Activated CD8-positive, alpha-beta memory T cell treated with anti-CD3 and anti-CD28 coated beads for 48 hours (primary cell): ENCODE measurements at places on chromosomes 16 and 17.

DNA sequence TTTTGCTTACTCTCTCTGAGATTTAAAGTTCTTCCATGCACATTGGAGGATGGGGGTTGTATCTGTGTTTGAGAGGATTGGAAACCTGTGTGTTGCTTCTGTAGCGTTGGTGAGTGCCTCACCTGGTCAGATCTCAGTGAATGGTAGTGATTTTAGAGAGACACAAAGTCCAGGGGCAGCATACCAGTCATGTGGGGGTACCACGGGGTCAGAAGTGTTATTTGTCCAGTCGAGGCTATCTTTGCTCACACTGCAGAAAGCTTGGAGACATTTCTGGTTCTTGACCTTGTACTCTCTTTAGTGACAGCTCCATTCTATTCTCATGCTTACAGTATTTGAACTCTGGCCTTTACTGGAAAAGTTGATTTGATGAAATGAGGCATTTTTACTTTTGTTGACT lies 23.7 kb downstream of the PRKAR1A start:
- DNase-seq = no peak

GRCh38 chr16:1472974-1473373 lies 1.9 kb downstream of the CLCN7 start:
- no peak for DNase-seq

- DNase-seq = no peak
Measured at GRCh38 chr16:9818702-9819101, 363.5 kb downstream of the GRIN2A start.

- DNase-seq = no peak
Measured at GRCh38 chr17:67412032-67412431, 35.0 kb downstream of the PITPNC1 start.

GRCh38 chr16:77874347-77874746 lies 86.0 kb downstream of the VAT1L start:
- DNase-seq = no peak

- DNase-seq = no peak
Measured at GRCh38 chr16:29665294-29666077, 2.4 kb downstream of the SPN start.

- DNase-seq = no peak
Measured at GRCh38 chr16:125011-125410, 13.5 kb downstream of the NPRL3 start.

DNA sequence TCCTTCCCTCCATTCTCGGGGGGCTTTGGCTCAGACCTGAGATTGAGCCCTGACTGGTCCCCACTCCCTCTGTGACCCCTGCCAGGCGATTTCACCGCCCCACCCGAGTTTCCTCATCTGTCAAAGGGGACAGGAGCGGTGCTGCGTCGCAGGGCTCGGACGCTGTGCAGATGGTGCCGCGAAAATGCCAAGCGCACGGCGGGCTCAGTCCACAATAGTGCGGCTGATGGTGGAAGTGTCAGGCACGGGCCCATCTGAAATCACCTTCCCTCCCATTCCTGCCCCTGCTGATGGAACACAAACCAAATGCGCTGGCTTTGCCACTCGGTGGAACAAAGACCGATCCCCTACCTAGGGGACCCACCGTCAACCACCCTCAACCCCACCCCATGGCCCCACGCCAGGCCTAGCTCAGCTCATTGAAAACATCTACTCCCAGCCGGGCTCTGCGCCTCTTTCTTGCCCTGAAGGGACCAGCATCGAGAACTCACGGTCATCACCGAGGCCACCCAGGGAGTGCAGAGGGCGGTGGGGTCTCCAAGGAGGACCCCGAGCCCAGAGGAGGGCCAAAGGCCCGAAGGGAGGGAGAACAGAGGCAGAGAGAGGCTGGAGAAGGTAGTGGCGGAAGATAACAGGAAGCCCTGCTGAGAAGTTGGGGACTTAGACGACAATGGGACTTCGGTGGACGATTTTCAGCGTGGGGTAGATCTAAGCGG lies 1.4 kb downstream of the CARHSP1 start:
- DNase-seq = no peak

DNA sequence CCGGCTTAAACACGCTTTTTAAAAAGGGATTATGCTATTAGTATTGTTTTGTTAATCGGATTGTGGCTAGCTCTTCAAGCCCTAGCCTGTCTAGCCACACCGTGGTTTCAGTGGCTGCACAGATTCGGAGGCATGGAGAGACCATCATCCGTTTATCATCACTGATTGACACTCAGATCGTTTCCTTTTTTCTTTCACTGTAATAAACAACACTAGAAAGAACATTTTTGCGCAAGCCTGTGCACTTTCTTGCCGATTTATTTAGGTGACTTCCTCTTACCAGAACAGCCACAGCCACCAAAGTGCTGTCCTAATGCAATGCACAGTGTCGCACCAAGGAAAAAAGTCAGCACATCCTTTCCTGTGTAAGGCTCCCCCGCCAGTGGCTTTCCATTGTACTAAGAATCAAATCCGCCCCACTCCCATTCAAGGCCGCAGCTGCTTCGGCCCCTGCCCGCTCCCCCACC lies 78.2 kb downstream of the CRISPLD2 start:
- no peak for DNase-seq

DNA sequence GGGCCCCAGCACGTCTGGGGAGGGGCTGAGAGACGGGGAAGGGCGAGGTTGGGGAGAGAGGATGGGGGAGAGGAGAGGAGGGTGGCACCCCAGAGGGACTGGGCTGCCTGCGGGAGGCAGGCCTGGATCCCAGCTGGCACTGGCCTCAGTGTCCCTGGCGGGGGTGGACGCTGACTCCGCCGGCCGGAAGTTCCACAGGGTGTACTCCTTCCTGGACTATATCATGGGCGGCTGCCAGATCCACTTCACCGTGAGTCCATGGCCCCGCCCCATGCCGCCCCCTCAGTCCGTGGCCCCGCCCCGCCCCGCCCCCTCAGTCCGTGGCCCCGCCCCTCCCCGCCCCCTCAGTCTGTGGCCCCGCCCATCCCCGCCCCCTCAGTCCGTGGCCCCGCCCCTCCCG lies 11.3 kb downstream of the CPNE7 start:
- DNase-seq = no peak

DNA sequence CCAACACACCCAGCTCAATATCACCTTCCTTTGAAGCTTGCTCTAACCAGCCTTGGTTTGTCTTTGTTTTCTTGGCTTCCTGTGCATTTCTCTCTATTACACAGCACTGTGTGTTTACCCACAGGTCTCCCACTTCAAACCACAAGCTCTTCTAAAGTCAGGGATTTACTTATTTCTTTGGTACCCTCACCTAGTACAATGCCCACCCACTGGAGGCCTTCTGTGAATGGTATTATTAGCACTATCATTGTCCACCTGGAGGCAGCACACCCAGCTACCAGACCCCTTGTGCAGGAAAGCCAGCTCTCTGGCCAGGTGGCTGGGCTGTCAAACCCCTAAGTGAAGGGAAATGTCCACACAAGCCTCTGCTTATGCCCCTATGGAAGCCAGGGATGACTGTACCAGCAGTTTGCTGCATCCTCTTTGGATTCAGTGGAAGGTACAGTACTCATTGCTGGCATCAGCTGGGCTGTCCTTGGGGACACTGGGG lies 9.4 kb upstream of the TOP2A start:
- DNase-seq = no peak

GRCh38 chr16:83808573-83809014 lies 816 bp downstream of the HSBP1 start:
- no peak for DNase-seq

DNA sequence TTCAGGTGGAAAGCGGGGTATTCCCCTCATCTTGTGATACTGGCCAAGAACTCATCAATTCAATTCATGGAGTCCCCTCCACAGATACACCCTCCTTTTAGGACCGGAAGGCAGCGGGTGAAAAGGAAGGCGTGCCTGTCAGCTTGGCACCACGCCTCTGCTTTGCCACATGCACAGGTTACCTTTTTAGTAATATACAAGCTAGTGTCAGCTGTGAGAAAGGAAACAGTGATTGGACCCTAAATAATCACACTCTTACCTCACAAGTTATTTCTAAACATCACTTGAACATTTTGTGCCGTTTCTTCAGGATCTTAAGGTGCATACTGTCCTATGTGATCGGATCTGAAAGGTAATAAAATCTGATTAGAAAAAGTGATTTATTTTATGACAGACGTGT lies 15.7 kb downstream of the ZDHHC7 start:
- no peak for DNase-seq

- no peak for DNase-seq
Measured at GRCh38 chr16:4626396-4626795, 1.8 kb downstream of the MGRN1 start.

GRCh38 chr17:81958633-81959342 lies 2.2 kb downstream of the NOTUM start:
- no peak for DNase-seq

DNA sequence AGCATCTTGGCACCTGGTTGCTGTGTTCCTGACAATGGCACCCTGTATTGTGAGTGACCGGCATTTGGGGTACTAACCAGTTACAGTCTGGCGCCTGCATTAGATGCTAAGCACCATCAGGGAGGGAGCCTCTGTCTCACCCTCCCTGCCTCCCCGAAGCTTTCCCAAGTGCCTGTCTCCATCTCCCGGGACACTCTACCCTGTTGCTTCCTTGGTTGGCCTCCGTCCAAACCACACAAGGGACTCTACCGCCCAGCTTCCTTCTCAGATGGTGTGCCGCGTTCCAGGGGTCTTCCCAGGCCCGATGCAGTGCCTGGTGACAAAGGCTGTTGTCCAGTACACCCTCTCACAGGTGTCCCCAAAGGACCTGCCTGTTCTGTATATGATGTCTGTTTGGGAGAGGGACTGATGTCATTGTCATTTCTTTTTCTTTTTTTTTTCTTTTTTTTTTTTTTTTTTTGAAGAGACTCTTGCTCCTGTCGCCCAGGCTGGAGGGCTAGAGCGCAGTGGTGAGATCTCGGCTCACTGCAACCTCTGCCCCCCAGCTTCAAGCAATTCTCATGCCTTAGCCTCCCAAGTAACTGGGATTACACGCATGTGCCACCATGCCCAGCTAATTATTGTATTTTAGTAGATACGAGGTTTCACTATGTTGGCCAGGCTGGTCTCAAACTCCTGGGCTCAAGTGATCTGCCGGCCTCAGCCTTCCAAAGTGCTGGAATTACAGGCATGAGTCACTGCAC lies 6.7 kb downstream of the SNN start:
- no peak for DNase-seq

GRCh38 chr17:82231562-82232321 lies 2.9 kb downstream of the SLC16A3 start:
- DNase-seq = no peak

GRCh38 chr17:72308744-72309385 lies 188.0 kb downstream of the SOX9 start:
- DNase-seq = no peak

DNA sequence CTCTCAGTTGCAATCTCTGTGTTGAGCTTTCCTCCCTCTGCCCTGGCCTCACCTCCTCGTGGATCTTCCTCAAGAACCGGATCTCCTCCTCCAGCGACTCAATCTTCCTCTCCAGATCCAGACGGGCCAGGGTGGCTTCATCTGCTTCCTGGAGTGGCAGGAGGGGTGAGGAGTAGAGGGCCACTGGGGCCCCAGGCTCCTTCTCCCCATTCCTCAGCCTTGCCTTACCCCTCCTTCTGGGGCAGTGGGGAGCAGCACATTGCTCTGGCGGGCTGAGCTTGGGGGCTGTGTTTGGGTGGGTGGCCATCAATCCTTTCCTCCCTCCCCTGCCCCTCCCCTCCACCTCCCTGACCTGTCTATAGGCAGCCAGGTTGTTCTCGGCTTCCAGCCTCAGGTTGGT lies 1.6 kb downstream of the GFAP start:
- DNase-seq = no peak

GRCh38 chr16:84999857-85000480 lies 11.4 kb downstream of the ZDHHC7 start:
- no peak for DNase-seq

DNA sequence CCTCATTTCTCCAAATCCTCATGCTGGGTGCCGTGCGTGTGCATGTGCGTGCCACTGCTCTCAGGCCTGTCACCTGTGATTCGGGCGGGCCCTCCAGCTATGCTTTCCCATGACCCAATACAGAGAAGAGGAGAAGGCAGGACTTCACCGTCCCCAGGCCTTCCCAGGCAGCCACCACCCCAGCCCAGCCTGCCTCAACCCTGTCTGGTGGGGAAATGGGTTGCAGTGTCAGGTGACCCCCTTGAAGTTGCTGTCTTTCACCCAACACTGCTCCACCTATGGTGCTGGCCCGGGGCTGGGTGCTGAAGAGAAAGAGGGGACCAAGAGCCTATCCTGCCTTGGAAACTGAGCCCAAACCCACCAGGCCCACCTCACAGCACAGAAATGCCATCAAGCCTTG lies 94.7 kb downstream of the GOSR1 start:
- DNase-seq = no peak

DNA sequence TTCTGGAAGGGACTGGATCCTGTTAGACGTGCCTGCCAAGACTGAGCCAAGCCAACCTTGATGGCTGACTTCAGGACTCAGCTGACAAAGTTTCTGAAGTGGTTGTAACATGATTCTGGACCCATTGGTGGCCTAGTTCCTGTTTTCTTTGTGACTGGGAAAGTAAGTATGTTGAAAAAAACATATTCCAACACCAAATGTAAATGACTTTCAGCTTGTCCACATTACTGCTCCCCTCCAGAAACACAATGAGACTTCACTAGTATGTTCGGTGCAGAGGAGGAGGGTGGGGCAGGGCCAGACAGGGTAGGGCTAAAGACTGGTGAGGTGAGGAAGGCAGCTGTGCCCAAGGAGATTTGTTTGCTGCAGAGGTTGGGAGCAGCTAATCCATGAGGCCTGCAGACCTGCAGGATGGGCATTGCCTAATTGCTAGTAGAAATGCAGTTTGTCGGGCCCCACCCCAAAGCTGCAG lies 26.4 kb downstream of the NMT1 start:
- no peak for DNase-seq

DNA sequence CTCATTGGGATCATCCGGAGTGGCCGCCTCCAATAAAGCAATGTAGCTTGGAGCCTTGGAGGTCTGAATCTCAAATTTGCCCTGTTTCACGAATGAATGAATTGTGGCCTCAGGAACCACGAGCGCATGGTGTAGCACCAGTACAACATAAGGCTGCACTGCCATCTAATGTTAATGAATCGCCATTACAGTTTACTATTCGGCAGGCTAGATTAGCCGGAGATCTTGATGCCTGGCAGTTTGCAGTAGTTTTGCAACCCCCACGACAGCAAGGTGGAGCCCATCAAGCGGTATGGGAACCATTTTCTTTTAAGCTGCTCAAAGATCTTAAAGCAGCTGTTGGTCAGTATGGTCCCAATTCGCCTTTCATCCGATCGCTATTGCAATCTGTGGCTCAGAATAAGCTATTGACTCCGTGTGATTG lies 18.8 kb downstream of the ALOX15B start:
- DNase-seq = no peak

GRCh38 chr17:17732444-17732843 lies 51.2 kb downstream of the RAI1 start:
- DNase-seq = no peak

GRCh38 chr17:47820033-47820789 lies 1.4 kb downstream of the OSBPL7 start:
- DNase-seq = no peak

- DNase-seq = no peak
Measured at GRCh38 chr16:88812513-88813268, 963 bp upstream of the APRT start.

- no peak for DNase-seq
Measured at GRCh38 chr16:68005786-68006286, 6.6 kb upstream of the DPEP2 start.
